Adrenal gland (tissue), 19 donors: ENCODE measurements at places on chromosomes 7 and 10. TPM values are rescaled to one million over a fixed set of nuclear protein-coding genes. Genes with fewer than 3 reads are reported as not detected.

- no peak for DNase-seq
These were observed 425.4 kb downstream of the EXOC4 start for GRCh38 chr7:133678137-133678814.

GRCh38 chr10:91617072-91617609 is 15.7 kb downstream of the PPP1R3C start:
- no peak for DNase-seq

GRCh38 chr7:118590107-118590506 is 365.6 kb downstream of the ANKRD7 start:
- no peak for DNase-seq

Gene VWDE
- 0.28 TPM for total RNA-seq
